ENCODE measurements at places on chromosomes 6 and 20.

DNA sequence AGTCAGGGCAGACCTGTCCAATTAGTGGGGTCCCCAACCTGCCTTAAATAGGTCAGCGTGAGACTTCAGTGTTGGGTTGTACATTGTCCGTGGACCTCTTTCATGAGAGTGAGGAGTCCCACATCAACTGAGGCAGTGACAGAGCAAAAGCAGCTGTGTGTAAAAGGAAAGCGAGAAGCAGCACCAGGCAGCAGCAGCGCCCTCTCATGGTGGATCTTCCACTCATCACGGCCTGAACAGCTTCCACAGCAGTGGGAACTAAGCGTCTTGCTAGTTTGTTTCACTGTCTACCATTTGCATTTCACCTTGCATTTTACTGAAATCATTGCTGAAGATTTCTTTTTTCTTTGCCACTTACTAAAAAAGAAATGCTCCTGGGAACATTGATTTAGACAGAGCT lies 333.8 kb downstream of the PKHD1 start:
- no peak for DNase-seq

- DNase-seq: peak; percentile 32
Measured at GRCh38 chr20:41095110-41095969, 42.0 kb upstream of the PLCG1 start.

GRCh38 chr6:170003451-170004160 lies 252.2 kb downstream of the ERMARD start:
- no peak for DNase-seq

DNA sequence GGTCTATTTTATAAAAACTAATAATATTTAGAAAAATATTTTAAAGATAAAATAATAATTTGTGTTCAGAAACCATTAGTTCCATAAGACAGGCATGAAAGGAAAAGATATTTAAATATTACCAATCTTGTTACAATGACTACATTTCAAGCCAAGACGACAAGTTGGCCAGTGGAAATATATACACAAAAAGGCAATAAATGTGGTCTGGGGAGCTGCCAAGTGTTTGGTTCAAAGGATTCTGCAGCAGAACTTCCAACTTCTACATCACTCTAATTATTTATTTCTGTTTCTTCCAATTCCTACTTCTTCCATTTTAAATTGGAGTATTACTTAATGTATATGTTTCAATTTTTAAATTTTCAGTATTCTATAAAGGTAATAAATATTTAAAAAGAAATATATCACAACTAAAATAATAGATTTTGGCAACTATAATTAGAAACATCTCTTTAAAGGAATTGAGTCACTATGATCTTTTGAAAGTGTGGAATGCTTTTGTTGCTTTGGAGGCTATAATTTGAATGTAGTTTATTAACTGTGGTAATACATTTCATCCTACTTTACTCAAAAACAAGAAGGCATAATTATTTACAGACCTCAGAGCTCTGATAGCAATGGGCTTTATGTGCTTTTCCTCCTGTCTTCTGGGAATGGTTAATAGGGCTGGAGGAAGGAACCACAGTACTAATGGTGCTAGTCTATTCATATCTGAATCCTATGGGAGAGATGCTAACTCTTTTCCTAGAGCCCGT lies 129.7 kb upstream of the FAM184A start:
- DNase-seq: no peak

DNA sequence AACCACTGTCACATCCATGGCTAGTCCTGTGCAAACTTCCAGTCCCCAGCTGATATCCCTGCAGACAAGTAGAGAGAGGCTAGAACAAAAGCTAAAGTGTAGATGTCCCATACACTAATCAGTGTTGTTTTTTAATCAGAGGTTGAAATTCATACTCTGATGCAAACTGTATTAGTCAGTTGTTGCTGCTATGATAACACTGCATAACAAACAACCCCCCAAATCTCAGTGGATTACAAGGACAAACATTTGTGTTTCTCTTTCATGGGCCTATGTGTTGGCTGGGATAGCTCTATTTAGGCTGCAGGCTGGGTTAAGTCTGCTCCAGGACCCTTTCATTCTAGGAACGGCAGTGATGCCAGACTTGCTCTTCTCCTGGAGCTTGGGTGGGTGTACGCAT lies 26.8 kb downstream of the BNIP5 start:
- no peak for DNase-seq

GRCh38 chr20:5164645-5165625 lies 38.1 kb downstream of the CDS2 start:
- DNase-seq: no peak

DNA sequence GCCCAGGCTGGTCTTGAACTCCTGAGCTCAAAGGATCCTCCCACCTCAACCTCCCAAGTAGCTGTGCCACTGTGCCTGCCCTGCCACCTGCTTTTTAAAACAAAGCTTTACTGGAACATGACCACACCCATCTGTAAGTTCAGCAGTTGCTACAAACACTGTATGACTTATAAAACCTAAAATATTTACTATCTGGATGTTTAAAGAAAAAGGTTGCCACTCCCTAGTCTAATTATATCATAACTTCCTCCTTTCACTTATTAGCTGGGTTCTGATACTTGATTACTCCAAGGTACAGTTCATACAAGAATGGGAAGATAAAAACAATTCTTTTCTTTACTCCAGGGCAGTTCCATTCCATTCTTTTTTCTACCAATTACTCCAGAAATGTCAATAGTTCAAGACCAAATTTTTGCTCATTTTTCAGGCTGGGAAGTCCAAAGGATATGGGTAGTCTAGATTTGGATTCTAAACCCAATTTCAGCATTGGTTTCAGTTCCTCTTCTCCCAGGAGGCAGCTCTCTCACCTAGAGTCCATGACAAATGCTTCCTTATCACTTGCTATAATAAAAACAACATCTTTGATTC lies 63.1 kb downstream of the SEC63 start:
- no peak for DNase-seq

- no peak for DNase-seq
Measured at GRCh38 chr6:43318011-43318410, 9.4 kb upstream of the CRIP3 start.

- no peak for DNase-seq
Measured at GRCh38 chr6:161748535-161749416, 474.9 kb upstream of the AGPAT4 start.

- no peak for DNase-seq
Measured at GRCh38 chr20:32975698-32976674, 28.2 kb downstream of the SUN5 start.

DNA sequence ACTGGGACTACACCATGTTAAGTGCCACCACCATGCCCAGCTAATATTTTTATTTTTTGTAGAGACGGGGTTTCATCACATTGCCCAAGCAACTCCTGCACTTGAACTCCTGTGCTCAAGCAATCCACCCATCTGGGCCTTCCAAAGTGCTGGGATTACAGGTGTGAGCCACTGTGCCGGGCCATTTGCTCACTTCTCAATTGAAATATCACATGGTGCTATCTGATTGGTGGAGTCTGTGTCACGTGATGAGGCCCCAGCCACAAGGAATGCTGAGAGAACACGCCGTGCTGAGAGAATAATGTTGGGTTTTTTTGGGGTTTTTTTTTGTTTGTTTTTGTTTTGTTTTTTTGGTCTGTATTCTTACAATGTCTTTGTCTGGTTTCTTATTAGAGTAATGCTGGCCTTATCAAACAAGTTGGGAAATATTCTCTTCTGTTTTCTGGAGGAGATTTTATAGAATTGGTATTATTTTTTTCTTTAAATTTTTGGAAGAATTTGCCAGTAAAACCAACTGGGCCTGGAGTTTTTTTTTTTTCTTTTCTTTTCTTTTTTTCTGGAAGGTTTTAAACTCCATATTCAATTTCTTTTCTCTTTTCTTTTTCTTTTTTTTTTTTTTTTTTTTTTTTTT lies 183.2 kb upstream of the KCNG1 start:
- no peak for DNase-seq

DNA sequence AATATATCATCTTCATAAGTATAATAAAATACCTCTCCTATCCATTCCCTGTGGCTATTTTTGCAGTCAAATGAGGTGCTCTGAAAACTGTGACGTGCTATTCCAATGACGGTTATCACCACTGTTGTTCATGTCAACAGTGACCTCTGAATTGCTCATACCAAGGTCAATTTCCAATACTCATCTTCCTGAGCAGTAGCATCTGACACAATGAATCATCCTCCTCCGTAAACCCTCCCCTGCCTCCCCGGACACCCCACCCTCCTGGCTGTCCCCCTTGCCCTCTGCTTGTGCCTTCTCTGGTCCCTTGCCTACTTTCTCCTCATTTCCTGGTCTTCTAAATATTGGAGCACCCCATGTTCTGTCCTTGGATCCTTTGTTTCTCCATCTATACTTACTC lies 77.7 kb upstream of the SLC22A23 start:
- DNase-seq: no peak

DNA sequence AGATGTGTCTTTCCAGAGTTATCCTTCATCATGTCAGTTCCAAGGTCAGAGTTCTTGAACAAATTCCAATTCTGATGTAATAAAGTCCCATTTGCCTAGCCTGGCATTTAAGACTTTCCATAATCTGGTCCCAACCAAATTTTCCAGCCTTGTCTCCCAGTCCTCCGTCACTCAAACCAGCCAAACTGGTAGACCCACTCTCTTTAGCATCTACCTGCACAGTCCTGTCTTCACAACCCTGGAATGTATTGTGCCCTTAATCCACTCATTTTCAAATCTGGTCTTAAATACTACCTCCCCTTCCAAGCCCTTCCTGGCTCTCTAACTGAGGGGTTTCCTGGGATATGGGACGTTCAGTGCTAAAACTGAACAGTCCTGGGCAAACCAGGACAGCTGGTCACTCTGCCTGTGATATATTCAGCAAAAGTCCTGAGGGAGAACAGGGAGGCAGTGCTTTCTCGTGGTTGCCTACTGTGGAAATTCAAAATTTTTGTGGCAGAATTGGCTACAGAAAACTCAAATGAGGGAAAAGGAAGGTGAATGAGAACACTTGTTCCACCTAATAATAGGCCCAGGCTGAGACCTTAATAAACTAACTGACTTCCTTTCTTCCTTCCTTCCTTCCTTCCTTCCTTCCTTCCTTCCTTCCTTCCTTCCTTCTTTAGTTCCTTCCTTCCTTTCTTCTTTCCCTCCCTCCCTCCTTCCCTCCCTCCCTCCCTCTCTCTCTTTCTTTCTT lies 10.8 kb upstream of the AKAP7 start:
- DNase-seq: no peak

DNA sequence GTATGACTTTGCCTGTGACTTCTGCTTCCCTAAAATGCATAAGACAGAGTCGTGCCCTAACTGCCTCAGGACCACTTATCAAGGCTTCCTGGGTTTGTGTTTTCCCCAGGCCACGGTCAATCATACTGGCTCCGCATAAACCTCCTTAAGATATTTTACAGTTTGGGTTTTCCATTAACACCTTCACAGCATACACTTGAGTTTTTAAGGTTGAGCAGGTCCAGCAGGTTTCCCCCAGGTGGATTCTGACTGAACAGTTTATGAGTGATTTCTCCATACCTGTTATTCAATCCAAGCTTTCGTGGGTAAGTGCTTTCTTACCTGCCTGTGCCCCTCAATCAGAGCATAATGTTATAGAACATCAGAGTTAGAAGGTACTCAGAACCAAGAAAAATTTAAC lies 39.3 kb downstream of the NINL start:
- DNase-seq: no peak

GRCh38 chr6:151585741-151586140 lies 91.9 kb downstream of the CCDC170 start:
- no peak for DNase-seq

DNA sequence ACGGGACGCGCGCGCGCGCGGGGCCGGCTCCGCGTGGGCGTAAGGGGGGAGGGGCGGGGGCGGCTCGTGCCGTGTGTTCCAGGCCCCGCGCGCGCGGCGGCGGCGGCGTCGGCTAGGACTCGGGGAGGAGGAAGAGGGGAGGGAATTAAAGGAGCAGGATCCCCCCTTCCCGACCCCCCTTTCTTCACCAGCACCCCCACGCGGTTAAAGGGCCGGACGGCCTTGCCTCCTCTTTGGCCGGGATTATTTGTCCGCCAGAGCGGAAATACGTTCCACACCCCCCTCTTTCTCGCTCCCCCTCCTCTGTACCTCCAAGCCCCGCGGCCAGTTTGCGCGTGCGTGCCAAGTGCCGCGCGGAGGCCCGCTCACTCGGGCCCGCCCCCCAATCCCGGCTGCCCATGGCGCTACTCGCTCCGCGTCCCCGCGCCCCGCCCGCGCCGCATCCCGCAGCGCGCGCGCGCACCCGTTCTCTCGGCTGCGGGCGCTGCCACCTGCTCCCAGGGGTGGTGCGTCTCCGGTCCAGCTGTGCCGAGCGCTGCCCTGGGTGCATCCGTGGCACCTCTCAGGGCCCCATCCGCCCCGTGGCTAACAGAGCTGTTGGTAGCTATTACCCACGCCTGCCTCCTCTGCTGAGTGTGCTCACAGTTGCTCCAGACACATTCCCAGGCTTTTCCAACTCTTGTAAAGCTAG lies at the start of gene ZBTB12:
ZBTB12 (minus strand) TSS at position 134 of the 691 bp plus-strand sequence. CDS start 781 bp downstream, outside the sequence.
- peak; percentile 67 for DNase-seq

DNA sequence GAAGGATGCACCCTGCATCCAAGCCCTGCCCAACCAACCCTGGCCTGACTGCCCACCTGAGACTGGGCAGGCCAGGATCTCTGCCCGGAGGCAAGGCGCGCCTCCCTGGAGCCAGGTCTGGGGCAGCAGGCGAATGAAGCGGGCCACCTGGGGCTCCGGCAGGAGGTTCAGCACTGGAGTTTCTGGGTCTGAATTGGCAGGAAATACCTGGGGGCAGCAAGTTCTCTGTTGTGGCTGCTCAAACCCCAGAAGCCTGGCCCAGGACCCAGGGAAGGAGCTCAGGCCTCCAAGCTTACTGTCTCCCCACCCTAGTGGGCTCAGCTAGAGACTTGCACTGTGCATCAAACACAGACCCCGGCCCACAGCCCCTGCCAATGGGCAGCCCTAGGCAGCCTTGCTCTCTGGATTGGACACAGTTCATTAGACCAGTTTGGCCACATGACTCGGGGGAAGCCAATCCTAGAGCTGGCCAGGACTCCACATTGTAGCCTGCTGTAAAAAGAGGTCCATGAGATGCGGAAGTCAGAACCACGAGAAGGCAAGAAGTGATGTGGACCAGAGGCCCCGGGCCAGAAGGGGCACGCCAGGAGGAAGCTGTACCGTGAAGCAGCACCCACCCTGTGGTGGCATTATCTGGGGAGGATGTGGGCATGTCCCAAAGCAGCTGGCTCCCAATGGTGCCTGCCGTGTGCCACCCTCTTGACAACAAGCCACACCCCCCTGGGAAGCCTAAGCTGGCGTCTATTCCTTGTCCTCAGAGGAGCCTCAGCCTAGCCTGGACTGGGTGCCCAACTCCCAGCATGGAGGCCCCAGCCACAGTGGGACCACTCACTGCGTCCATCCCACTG lies 3.1 kb downstream of the CPXM1 start:
- no peak for DNase-seq

DNA sequence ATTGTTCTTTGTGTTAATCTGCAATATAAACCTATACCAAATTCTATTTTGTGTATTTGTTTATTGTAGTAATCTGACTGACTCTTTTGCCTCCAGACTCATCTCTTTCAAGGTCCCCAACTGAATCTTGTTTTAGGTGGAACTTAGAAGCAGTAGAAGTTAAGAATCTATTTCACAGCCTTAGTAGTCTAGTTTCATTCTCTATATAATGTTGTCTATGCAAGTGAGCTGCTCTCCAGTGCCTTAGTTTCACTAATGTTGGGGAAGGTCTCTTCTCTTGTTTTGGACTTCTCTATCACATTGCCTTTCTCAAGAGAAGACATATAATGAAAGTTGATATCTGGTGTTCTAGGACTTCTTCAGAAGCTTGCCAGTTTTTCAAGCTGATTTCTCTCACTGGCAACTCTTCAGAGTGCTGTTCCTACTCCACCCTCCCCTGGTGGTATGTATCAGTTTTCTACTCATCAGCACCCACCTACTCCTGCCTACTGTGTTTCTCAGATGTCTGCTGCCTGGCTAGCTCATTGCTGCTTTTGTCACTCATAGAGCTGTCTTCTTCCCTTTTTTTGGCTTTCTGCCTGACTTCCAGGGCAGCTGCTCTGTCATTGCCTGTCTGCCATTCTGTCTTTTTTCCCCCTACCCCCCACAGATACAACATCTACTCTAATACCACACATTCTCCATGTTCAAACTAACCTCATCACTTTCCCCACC lies 82.1 kb downstream of the PTPRA start:
- no peak for DNase-seq
